ENCODE measurements at places on chromosomes 2 and 18.

DNA sequence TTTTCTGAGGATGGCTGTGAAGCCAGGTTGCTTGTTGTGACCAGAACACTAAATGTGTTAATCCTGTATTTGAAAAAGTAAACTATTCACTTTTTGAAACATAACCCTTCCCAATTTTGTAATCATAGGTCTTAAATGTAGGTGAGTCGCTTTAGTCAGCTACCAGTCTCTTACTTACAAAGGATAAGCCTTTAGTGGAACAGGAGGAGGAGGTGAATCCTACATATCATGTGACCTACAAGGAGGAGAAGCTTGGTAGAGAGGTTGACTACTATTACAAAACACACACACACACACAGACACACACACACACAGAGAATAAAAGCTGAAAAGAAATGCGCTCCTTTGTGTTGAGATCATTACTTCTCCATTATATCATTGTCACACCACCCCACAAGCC, 59.9 kb upstream of the SPAG16 start:
- DNase-seq: peak; percentile 69

DNA sequence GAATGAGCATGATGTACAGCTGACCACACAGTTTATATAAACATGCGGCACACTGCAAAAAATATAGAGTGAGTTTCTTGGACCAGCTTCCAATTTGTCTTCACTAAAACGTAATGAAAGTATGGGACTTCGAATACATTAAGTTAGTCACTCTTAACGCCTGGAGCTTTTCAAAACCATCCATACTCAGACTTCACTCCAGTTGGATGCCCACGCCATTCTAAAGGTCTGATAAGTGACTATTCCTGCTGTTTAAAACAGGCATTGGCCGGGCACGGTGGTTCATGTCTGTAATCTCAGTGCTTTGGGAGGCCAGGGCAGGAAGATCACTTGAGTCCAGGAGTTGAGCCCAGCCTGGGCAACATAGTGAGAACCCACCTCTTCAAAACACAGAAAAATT, 84.6 kb downstream of the MYL12B start:
- DNase-seq: peak; percentile 72

- DNase-seq: no peak
These were observed 542.6 kb upstream of the SYT4 start for GRCh38 chr18:43819873-43820272.

GRCh38 chr2:30530346-30530745, 83.3 kb downstream of the LCLAT1 start:
- no peak for DNase-seq

DNA sequence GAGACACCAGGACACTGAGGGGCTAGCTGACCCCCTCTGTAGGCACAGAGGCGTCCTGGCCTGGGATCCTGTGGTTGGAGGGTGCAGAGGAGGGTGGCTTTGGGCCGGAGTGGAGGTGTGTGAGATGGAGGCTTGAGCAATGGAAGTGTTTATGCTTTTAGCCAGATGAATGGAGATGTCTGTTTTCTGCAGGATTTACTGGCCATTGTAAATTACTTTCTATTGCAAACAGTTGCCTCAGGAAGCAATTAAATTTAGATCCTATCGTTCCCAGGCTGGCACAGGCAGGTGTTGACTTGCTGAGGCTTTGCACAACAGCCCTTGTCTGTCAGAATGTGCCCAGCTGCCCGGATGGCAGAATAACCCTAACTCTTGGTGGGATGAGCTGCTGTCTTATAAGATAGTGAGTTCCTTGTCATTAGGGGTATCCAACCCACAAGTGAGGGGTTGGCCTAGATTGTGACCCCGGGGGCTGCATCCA, 1.8 kb upstream of the ARID5A start:
- peak; percentile 86 for DNase-seq

- DNase-seq: no peak
These were observed 95.7 kb downstream of the BCL2 start for GRCh38 chr18:63223837-63224236.

- no peak for DNase-seq
These were observed 52.2 kb downstream of the MRPS9 start for GRCh38 chr2:105090091-105090490.

DNA sequence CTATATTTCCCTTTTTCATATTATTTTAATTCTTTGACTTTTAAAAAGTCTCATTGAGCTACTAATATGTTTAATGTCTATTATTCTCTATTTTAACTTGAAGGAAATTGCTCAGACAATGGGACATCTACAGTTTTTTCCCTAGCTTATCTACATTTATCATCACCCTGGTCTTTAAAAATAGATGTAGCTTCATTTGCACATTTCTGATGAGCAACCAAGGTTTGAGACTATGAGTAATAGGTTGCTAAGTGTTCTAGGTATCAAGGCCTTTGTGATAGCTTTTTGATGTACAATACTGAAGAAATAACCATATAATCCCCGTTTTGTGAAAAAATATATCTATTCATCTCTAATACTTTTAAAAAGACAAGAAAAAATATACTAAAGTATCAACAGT, 47.0 kb downstream of the STAT4 start:
- peak; percentile 48 for DNase-seq

- peak; percentile 70 for DNase-seq
These were observed 21.9 kb upstream of the MTERF4 start for GRCh38 chr2:241123816-241124536.

GRCh38 chr2:42092084-42092996, 44.5 kb downstream of the PKDCC start:
- peak; percentile 29 for DNase-seq

DNA sequence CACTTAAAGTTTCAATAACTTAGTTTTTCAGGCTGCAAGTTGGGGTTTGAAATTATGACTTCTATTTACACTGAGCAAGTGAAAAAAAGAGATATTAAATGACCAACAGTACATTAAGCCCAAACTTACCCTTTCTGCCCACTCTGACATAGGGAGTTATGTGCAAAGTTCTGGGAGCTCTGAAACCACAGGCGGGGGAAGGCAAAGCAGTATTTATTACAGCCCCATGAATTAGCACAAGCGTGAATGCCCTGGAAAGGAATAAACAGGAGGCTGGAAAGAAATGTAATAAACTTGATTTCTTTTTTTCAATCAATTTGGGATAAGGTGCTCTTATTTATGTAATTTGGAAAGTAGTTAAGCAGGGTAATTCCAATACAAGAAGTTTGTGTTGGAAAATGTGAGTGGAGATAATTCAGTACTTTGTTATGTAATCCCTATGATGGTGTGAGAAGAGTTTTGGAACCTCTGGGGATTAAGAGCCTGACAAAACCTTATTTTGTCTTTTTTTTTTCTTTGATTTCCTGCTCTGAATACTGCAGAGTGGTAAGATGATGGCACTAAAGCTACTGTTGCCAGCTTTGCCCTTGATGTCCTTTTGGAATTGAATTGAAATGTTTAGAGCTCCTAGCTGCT, 351.5 kb downstream of the ARHGAP15 start:
- DNase-seq: no peak

DNA sequence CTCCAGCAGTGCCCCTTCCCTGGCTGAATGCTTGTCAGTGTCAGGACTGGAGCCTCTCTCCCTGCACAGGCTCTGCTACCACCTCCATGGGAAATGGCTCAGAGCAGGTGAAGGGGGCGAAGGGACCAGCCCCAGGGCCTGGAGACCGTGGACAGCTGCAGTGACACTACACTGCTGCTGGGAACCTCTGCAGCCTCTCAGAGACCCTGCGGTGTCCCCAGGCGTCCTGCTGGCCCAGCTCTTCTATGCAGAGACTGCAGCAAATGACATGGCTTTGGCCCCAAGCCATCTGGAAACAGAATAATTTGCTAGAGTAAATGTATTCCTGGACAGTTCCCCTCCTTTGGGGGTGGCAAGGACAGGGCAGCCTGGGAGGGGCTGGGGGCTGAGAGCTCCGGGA, 53.2 kb downstream of the CIB4 start:
- DNase-seq: no peak

DNA sequence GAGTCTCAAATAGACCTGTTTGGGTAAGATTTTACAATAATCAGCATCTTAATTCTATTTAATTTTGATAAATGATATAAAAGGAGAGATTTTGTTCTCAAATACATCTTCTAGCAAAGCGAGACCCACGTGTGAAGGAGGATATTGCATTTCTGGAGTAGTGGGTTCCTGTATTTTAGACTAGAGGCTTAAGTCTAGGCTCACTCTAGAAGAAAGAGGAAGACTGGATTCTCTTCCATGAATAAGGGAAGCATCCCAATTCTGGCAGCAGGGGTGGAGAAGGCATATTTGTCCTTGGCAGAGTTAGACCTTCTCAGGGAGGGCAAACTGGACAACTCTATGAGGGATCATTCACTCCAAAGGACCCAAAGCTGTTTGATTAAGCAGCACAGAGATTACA, 11.3 kb upstream of the FAM228A start:
- DNase-seq: no peak

DNA sequence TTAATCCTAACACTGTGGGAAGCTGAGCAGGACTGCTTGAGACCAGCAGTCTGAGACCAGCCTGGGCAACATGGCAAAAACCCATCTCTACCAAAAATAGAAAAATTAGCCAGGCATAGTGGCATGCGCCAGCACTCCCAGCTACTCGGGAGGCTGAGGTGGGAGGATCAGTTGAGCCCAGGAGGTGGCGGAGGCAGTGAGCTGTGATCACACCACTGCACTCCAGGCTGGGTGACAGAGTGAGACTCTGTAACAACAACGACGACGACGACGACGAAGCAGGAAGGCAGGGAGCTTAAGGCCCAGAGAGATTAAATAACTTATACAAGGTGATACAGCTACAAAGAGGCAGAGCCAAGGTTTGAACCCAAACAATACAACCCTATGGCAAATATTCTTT, 37.3 kb downstream of the CFAP36 start:
- DNase-seq: no peak

- no peak for DNase-seq
These were observed 512.1 kb upstream of the LRATD1 start for GRCh38 chr2:14120376-14120775.

DNA sequence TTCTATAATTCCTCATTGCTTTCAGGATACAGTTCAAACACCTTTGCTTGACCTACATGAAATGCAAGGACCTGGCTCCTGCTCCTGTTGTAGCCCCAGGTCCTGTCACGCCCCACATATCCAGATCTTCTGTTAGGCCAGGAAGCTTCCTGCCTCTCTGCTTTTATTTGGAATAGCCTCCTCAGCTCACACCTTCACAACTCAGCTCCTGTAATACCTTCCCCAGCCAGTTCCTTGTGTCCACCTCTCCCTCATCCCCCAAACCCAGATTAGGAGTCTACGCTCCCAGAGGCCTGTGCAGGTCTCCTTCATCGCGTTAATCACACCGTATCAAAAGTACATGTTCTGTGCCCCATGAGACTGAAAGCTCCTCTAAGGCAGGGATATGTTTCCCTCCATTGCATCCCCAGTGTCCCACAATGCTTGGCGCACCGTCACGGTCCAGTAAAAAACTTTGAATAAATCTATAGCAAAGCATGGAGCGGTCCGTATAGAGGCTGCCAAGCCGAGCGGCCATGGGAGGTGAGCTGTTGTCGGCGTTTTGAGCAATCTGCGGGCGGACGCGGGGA, 371 bp downstream of the MDH1B start:
- no peak for DNase-seq

DNA sequence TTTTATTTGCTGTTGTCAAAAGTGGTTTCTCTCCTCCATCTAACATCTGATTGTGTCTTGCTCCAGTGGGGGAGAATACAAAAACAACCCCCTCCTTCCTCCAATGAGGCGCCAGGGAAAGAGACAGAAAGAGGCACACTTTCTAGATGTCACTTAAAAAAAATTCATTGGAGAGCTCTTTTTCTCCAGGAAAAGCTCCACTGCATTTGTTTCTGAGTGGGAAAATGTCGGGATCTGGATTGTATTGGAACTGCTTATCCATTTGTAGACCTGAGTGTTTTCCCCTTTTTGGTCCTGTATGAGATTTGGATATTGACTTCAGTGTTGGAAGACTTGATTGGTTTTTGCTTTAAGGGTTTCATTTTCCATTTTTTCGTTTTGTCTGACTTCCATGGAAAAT, 995 bp downstream of the MBD5 start:
- peak; percentile 5 for DNase-seq

DNA sequence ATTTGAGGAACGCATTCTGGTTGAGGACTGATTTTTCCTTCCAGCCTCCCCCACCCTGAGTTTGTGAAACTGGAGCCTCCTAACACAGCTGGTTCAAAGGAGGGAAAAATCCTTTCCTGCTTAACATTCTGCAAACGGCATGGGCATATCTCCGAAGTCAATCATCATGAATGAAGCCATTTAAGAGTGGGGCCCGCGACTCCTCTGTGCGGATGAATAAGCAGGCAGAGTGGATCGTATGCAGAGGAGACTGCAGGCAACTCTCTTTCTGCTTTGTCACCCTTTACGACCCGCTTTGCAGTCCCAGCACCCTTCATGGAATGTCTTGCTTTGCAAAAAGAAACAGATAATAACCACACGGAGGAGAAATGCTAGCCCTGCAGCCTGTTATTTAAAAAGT, 305.2 kb downstream of the CLIP4 start:
- DNase-seq: no peak

- DNase-seq: peak; percentile 67
These were observed 5.6 kb upstream of the MBOAT2 start for GRCh38 chr2:9008951-9009664.

DNA sequence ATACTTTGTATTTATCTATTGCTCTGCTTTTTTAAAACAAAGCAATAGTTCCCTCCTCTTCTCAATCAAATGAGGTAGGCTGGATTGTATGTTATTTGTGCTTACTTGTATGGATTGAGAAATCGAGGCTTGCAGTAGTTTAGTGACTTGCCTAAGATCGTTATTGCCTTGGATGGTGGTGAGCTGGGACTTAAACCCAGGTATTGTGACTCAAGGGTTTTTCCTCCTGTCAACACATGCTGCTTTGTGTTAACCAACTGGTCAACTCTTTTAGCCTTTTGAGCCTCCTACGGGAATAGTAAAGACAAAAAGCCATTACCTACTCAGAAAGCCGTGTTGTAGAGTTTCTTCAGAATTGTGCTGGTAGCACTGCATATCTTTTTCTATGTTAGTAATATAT, 95.2 kb upstream of the THUMPD2 start:
- DNase-seq: peak; percentile 37

Measured in epithelial cell of esophagus (primary cell).